Stimulated activated CD4-positive, alpha-beta T cell treated with anti-CD3 and anti-CD28 coated beads, Interleukin-1b, Interleukin-23, amount 100 ng/mL, for 1 hour (primary cell): ENCODE measurements at places on chromosomes 16 and 17.

- DNase-seq = no peak
These were observed 58.4 kb upstream of the MTMR4 start for GRCh38 chr17:58572846-58573245.

DNA sequence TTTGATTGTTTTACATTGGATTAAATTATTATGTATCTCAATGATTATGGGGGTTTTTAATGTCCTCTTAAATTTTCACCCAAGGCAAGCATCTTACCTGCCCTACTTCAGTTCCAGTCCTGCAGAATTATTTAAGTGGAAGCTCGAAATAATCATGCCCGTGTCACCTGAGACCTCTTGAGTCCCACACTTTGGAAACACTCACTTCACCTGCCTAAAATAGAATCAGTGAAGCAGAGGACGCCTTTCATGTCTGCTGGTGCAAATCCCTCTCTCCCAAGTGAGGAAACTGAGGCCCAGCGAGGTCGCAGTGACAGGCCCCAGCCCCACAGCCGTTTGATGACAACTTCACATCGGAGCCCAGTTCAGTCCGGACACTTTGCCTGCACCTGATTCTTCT, 284.6 kb downstream of the C16orf95 start:
- no peak for DNase-seq

DNA sequence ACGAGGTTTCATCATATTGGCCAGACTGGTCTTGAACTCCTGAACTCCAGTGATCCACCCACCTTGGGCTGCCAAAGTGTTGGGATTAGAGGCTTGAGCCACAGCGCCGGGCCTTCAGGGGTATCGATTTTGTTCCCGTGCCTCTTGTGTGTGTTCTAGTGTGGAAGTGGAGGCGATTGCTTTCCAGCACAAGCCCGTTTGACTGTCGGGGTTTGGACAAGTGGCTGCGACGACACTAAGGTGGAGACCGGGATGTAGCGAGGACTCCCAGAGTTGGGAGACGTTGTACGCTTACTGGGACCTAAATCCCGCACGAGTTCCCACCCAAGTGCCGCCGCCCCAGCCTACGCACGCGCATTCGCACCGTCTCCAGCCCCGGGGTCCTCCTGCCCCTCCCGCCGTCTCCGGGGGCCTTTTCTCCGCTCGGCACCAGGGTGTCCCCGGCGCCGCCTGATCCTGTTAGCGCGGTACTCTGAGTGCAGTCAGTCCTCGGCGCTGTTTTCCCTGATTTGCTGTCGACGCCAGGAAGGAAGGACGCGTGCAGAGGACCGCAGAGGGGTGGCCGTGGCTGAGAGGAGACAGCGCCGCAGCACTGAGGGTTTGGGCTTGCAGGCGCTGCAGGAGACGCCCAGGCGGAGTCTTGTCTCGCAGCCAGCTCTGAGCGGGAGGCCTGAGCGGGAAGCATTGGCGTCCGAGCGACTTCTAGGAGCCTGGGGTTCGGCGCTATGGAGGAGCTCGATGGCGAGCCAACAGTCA, at the start of gene NUP85:
Gene NUP85 (plus strand): TSS at position 643 of the 756 bp plus-strand sequence. CDS start 83 bp downstream, at position 726.
- peak; percentile 83 for DNase-seq

GRCh38 chr17:78358538-78359320, 1.1 kb downstream of the SOCS3 start:
- DNase-seq = no peak
